ENCODE measurements at places on chromosomes 7 and 10.

DNA sequence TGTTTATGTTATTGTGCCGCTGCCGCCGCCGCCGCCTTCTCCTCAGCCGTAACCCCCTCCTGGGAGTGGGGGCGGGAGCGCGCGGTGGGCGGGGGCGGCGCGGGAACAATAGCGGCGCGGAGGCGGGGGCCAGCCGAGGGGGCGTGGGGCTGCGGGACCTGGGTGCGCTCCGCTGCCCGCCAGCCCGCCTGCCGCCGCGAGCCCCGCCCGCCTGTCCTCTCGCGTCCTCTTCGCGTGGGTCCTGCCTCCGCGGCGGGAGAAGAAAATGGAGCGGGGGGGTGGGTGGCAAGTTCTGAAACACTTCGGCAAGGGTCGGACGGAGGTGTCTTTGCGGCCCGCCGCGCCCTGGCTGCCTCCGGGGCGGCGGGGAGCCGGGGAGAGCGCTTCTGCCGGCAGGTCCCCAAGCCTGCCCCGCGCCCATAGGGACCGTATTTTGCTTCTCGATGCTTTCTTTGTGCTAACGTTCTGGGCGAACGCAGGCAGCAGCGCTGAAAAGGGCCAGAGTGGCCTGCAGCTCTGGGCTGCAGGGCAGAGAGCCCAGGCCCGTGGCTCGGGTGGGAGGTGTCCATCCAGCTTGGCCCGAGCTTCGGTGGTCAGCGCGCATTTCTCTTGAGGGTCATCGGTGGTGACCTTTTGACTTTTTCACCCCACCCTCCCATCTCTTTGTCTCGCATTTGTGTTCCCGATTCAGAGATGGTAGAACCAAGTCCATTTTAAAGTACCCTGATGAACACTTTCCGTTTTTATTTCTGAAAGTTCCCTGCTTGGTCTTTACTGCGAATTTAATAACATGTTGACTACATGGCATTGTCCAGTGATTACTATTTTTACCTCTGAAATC is 613 bp downstream of the MAPK8 start:
- ATAC-seq: peak; percentile 45

DNA sequence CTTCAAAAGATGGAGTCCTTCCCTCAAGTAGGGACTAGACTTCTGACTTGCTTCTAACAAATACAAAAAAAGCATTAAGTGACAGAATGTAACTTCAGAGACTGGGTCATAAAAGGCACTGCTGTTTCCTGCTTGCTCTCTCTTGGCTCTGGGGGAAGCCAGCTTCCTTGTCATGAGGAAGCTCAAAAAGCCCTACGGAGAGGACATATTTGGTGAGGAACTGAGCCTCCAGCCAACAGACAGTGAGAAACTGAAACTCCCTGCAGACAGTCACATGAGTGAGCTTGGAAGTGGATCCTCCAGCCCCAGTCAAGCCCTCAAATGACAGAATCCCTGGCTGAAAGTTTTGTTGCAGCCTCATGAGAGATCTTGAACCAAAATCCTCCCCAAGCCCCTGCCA is 26.3 kb upstream of the SLC35G1 start:
- no peak for ATAC-seq

GRCh38 chr7:8126601-8127167 is 135.3 kb downstream of the ICA1 start:
- no peak for ATAC-seq

- ATAC-seq: peak; percentile 65
These were observed 3.0 kb downstream of the SMARCD3 start for GRCh38 chr7:151245360-151246101.

DNA sequence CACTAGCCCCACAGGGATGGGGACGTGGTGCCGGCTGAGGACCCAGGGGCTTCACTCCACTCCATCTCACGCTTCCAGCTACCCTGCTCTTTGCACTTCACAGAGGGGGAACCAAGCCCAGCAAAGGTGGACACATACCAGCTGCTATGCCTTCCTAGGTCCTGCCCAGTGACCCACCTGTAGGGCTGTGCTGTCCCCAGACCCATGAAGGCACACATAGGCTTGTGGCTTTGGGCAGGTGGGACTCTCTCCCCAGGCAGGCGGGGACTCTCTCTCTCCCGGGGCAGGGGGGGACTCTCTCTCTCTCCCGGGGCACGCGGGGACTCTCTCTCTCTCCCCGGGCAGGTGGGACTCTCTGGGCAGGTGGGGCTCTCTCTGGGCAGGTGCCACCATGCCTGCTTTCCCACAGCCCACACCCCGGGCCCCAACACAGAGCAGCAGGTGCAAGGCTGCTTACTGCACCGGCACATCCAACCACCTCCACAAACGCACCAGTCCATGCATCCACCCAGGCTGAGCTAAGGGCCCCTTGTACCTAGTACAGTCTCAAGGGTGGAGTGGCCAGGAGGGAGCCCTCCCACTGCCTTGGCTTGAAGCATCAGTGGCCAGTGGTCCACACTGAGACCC is 13.8 kb upstream of the GPR146 start:
- ATAC-seq: no peak

GRCh38 chr7:26900251-26900650 is 35.9 kb upstream of the SKAP2 start:
- ATAC-seq: no peak

- no peak for ATAC-seq
These were observed 1.9 kb downstream of the LRRC72 start for GRCh38 chr7:16528520-16528919.

- ATAC-seq: no peak
These were observed 102.2 kb upstream of the RET start for GRCh38 chr10:42974693-42975002.

- ATAC-seq: no peak
These were observed 202.1 kb upstream of the NFE2L3 start for GRCh38 chr7:25949736-25950487.

DNA sequence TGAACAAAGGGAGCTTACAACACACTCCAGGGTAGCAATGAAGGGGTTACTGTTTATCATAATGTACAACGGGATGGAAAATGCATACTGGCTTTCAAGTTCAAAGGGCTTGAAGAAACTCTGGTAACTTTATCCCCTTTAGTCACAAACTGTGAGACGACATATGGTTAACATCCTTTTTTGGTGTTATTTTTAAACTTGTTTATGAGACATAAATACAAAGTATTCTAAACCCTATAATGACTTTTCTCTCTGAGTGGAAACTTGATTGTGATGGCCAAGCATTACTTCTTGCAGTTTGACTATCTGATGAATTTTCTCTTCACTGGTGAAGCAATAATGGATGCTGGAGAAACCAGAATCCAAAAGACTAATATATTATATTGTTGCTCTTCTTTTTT is 62.0 kb upstream of the SEMA3A start:
- ATAC-seq: no peak

DNA sequence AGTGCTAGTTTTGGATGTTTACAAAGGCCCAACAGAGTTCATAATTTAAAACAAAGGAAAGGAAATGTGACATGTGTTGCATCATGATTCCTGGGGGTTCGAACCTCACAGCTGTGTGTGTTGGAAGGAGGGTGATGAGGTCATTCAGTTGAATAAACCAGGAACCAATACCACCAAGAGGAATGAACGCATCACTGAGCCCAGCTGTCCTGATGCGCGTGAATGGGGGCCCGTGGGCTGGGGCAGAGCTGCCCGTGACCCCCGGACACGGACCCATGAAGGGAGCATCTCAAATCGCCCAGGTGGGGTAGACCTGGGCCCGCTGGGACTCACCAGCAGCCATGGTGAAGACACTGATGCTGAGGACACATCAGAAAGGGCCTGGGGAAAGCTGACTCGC is 33.0 kb downstream of the BRI3 start:
- ATAC-seq: no peak

GRCh38 chr7:112147793-112148361 is 58.3 kb downstream of the DOCK4 start:
- no peak for ATAC-seq

DNA sequence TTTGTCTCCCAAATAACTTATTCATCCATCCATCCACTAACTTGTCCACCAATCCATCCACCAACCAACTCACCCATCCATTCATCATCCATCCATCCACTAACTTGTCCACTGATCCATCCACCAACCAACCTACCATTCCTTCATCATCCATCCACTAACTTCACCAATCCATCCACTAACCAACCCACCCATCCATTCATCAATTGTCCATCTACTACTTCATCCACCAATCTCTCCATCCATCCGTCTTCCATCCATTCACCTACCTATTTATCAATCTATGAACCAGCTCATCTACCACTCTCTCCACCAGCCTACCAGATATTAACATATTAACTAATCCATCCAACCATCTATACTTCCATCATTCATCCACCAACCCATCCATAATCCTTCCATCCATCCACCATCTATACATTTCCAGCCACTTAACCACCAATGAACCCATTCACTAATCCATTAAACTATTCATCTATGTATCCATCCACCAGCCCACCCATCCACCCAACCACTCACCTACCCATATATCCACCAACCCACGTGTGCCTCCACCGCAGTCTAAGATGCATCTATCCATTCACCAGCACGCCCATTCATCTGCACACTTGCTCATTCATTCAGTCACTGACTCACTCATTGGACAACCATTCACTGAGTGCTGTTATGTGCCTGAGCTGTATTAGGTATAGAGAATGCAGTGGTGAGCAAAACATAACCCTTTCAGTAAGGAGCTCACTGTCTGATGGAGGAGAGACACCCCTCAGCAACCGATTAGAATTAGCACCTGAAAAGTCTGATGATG is 19.8 kb upstream of the TBL2 start:
- ATAC-seq: no peak

- peak; percentile 80 for ATAC-seq
These were observed 1.5 kb downstream of the GSDME start for GRCh38 chr7:24755541-24756407.

GRCh38 chr7:23894892-23895569 is 185.0 kb downstream of the STK31 start:
- no peak for ATAC-seq

- ATAC-seq: no peak
These were observed 67.9 kb downstream of the ZNF680 start for GRCh38 chr7:64494912-64495461.

DNA sequence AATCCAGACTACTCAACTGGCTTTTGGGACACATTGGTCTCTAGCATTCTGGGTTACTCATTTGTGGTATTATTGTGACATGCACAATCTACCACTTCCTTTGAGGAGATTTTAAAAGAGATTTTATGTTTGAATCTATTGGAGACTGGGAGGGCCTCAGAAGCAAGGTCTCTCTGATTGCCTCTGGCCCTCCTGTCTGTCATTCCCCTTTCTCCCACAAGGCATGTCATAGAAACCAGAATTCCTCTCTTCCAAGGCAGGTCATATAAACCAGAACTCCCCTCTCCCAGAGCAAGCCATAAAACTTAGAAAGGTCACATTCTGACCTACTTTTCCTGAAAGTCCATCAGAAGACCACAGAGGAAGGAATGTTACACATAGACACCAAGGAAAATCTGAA is 777.7 kb downstream of the PHTF2 start:
- no peak for ATAC-seq

DNA sequence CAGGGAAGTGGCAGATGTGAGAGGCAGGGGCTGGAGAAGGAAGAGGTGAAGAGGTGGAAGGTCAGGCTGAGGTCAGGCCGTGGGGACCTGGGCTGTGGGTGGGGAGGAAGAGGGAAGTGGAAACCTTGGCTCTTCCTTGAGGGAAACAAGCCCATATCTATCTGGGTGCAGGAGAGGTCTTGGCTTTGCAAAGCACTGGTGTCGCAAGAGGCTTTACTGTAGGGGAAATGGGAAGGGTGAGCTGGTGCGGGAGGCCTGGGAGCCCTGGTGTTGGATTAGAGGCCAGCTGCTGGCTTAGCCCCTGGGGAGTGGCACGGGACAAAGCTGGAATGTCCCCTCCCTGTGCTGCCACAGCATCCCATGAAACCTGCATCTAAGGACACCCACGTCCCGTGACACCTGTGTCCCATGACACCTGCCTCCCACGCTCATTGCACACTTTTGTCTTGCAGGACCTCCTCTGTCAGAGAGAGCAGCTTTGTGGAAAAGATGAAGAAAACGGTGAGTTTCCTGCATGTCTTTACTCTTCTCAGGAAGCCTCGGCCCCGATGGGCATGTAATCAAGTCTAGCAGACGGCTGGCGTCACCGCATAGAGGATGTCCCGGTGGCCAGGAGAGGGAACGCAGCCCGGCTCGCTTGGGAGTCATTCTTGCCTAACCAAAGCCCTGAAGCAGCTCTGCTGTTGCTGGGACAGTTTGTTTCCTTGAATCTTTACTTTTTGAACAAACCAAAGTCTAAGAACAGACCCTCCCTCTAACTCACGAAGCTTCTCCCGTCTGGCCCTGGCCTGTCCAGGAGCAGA is 22.2 kb downstream of the TMEM120A start:
- ATAC-seq: no peak

DNA sequence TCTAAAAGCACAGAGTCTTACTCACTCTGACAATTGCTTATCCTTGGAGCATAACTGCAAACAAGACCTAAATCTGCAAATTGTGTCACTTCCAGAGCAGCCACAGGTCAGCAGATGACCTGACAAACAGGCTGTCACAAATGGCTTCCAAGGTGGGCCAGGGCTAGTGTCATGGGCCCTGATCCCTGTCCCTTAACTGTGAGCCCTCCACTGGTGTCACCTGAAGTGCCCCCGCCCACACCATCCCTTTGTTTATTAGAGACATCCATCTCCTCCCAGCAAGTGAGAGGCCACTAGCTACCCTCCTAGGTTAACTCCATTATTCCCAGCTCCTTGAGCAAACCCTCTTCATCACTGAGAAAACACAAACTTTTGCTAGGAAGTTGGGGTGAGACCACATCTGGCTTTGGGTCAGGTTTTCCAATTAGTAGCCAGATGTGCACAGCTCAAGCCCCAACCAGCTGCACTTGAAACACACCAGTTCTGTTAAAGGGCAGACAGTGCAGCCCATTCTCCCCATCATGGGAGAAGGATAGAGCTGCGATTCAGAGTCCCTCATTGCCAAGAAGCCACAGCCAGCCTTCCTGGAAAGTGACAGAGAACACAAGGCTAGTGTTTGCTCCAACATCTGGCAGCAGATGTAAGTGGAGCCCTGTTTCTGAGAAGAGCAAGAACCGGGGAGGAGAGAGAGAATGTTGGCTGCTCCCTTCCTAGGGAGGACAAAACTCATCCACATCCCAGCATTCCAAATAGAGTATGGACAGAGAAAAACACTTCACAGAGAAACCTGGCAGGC is 75.7 kb upstream of the NANOS1 start:
- ATAC-seq: no peak

DNA sequence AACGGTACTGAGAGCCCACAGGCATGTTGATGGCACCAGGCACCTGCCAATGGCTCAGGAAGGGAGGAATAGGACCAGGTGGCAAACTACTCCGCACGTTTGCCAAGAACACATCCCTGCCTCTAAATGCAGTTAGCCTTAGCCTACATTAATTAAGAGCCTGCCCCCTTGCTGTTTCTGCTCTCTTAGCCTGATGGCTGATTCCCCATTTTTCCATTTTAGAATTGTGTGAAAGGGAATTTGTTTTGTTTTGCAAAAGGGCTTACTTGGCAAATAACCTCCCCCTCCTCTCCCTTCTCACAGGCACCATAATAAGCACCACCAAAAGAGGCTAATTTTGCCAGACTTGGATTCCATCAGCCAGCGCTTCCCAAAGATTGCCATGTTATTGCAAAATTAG is 1203.2 kb downstream of the SORCS3 start:
- no peak for ATAC-seq

Measured in activated CD4-positive, CD25-positive, alpha-beta regulatory T cell treated with anti-CD3 and anti-CD28 coated beads, Interleukin-2, amount 50 U/mL, for 24 hours (primary cell).